ENCODE measurements at places on chromosomes 4 and X.

DNA sequence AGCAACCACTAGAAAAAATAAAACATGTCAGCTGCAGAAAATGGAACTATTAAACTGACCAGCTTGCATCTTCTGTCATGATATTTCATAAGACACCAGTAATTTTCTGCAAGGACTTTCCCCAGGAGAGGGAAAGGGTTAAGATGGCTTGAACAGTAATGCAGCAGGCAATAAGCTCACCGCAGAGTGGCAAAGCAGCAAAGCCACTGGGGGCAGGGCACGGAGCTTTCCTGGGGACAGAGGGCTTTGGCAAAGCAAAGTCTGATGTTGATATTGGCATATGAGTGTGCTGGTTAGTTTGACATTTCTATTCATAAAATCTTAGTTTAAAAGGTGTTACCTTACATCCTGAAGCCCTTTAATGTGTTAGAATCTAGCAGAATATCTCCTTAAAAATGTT lies 55.1 kb upstream of the NAP1L5 start:
- DNase-seq = no peak

- DNase-seq = no peak
These were observed 11.8 kb upstream of the SHISA3 start for GRCh38 chr4:42385516-42385915.

- no peak for DNase-seq
These were observed 133.6 kb upstream of the CPEB2 start for GRCh38 chr4:14868426-14869395.

- no peak for DNase-seq
These were observed 98.7 kb upstream of the SLC4A4 start for GRCh38 chr4:71240094-71240493.

DNA sequence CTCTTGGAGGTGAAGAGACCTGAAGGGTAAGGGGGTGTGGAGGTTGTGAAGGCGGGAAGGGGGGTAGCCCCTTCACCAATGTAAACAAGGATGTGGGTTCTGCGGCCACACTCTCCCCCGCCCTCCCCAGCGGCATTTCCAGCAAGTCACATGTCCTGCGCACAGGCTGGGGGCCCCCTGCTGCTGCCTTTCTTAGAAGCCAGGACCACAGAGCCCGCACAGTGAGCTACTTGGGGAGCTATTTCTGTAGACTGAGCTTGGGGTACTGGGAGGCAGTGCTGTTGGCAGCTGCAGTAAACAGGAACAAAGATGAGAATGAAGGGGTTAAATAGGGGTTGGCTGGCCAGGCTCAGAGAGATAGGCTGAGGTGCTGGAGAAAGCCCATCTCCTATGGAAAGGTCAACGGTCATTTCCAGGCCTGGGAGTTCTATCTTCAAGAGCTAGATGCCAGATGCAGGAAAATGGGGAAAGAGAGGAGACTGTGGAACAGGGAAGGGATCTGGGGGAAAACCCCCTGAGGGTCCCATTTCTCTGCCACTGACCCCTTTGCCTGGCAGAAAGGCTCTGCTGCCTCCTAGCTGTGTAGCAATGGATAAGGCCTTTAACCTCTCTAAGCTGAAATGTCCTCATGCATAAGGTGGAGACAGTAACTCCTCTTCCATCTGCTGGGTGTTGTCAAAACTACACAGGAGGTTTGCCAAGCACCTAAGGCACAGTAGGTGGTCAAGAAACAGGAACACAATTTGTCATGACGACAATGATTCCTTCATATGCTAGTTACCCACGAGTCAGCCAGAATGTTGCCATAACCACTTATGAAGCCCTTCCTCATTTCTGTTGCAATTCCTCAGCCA lies 18.5 kb upstream of the PIM2 start:
- peak; percentile 83 for DNase-seq

DNA sequence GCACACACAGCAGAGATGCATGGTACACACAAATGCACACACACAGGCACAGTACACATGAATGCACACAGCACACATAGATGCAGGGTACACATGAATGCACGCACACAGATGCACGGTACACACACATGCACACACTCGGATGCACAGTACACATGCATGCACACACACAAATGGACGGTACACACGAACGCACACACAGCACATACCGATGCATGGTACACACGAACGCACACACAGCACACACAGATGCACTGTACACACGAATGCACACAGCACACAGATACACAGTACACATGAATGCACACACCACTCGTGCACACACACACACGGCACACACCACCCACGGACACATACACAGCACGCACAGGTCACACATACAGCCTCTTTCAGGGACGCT lies 43.8 kb upstream of the CPLX1 start:
- no peak for DNase-seq

GRCh38 chrX:3815896-3816664 lies 102.6 kb upstream of the PRKX start:
- DNase-seq = peak; percentile 2

GRCh38 chrX:135481696-135482179 lies 38.7 kb upstream of the INTS6L start:
- no peak for DNase-seq

GRCh38 chrX:136584545-136584944 lies 52.5 kb downstream of the VGLL1 start:
- no peak for DNase-seq

DNA sequence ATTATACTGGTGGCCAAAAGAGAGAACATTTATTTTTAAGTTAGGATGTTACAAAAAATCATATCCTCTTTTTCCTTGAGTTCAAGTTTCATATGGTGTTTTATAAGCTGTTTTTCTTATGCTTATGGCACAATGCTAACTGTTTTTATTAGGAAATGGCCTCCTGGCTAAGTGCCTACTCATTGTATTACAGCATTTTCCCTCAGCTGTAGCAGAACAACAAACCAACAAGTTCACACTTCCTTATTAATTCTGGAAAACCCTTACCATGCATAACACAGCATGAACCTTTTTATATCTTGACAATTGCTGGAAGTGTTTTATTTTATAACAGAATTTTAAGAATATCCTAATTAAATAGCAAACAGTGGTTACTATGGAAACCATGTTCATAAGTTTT lies 165.8 kb downstream of the GASK1B start:
- DNase-seq = no peak

- no peak for DNase-seq
These were observed 124.6 kb upstream of the ANXA3 start for GRCh38 chr4:78426972-78427371.

DNA sequence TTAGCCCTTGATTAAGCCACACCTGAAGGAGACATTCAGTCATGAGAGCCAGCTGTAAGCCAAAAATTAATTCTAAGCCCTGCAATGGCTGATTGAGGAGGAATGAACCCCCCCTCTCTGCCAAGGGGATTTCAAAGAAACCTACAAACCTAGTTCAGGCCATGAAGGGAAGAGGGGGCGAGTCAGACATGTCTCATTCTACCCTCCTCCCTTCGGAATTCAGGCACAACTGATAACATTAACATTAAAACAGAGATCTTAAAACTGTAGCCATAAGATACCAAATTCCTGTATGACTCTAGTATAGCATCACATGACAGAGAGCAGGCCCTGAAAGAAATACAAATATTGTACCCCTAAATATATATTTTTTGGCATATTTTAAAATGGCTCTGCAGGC lies 40.4 kb upstream of the AFAP1 start:
- DNase-seq = no peak

- no peak for DNase-seq
These were observed 39.3 kb downstream of the ELF2 start for GRCh38 chr4:139137763-139138162.

GRCh38 chrX:21623778-21624501 lies 34.2 kb downstream of the KLHL34 start:
- DNase-seq = no peak

DNA sequence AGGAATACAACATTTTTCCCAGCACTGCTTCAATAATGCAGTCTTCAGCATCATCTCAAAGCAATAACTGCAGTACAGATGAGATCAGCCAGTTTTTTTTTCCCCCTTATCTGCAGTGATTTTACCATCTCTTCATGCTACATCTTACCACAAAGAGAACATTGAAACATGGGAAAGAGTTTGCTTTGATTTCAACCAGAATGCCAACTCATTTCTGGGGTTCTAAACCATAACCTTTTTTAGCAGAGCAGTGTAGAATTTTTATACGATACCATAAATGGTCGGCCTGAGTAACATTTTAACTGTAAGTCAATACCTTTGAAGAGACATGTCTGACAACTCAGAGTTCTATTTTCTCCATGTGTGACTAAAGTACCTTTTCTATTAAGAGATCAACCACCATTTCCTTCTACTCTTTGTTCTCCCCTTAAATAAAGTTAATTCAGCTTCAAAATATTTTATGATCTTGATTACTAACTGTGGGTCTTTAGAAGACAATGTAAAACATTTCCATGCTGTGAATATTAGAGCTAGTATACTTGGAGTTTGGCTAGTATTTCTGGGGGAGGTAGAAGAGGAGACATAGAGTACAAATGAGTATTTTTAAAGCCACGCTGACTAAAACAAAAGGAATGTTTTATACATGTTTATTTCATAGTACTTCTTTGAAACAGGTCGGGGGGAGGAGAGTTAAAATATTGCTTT lies 69.1 kb downstream of the TET2 start:
- DNase-seq = no peak

DNA sequence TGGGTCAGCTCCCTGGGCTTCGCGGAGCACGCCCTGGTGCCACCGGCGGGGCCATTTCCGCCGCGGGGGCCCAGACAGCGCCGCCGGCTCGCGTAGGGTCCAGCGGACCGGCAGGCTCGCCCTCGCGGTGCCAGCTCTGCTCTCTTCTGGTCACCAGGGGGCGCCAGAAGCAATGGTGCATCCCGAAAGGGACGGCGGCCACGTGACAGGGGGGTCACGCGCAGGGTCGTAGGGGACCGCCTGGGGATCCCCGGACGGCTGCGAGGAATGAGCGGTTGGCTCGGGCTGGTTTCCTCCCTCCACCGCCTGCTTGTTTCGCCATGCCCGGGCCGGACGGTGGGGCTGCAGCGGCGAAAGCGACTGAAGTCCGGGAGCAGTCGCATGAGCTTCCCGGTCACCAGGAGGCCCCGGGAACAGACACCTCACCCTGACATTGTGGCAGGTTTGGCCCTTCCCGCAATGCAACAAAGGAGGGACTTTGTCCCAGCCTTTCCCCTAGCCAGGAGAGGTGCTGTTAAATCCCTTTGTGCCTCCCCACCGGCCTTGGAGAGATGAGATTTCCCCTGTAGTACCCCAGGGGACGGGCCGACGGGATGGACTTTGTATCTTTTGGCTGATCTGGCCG lies 15.8 kb downstream of the ZCCHC12 start:
- peak; percentile 17 for DNase-seq

DNA sequence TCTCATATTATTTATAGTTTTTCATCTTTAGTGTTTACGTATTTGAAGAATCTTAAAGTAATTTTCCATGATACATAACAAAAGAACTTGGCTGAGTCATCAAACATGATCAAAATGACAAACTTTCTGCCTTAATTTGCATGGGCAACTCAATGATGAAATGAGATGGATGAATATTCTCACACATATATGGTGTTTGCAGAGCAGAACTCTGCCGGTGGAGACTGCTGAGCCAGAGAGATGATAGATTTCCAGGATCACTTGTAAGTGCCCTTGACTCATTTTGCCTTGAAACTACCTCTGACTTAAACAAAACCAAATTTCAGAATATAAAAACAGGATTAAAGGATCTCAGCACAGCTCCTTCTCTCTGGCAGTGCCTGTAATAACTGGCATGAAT lies 38.2 kb downstream of the TRPC3 start:
- no peak for DNase-seq

- DNase-seq = no peak
These were observed 51.0 kb downstream of the PAPSS1 start for GRCh38 chr4:107669068-107669467.

DNA sequence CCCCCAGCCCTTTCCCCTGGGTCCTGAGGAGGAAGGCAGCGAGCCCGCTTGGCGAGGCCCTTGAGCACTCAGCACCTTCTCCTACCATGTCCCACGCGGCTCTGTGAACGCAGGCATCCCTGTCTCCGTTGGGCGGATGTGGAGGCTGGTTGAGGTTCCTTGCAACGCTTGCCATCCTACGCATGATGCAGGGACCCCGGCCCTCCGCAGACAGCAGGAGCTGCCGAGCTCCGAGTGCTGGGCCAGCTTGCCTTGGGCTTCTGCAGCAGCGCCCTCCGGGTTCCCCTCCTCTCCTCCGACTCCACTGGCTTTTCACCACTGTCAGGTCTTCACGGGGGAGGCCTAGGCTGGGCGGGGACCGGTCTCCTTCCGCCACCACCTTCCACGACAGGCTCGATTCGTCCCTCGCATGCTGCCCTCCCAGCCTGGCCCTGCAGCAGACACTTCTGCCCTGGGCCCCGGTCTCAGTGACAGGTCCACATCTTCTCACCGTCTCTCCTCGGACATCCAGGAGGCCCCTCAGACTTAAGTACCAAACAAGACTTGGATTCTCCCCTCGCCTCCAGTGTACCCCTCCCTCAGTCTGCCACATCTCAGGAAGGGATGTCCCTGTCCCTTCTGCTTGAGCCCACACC lies 67.6 kb upstream of the HGFAC start:
- DNase-seq = no peak

- DNase-seq = no peak
These were observed 4.9 kb downstream of the CHRNA9 start for GRCh38 chr4:40340030-40340429.

DNA sequence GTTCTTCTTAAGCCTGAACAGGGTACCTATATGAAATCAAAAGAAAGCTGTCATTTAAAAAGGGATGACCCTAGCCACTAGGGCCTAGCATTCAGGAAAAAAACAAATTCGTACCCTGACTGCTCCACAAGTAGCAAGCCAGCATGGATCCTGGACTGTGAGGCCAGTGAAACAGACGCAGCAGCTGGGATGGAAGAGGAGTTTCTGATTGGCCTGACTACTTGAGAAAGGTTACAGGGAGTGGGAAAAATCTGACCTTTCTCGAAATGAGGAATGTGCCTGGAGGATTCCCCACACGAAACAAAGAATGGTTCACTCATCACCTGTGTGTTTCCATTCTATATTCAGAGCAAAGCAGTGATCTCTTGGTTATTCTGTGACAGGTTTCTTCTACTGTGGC lies 87.6 kb upstream of the JADE1 start:
- no peak for DNase-seq

DNA sequence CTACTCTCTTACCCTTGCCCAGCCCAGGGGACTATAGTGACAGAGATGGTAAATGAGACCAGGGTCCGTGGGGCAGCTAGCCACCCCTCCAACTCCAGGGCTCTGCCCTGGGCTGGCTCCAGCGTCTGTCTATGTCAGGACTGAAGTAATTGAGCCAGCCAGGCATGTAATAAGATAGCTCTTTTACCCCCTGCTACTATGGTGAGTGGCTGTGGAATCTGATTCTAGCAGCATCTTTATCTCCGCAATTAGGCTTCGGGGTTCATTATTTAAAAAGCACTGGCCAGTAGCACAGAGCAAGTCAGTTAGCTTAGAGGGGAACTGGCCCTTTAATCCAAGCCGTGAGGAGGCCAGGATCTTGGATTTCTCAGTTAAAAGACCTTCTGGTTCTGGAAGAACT lies 123.3 kb upstream of the RAI2 start:
- no peak for DNase-seq

GRCh38 chr4:141011901-141012315 lies 121.4 kb downstream of the RNF150 start:
- no peak for DNase-seq

All from naive thymus-derived CD8-positive, alpha-beta T cell (primary cell).